ENCODE measurements at places on chromosomes 16 and 17.

- DNase-seq = no peak
These were observed 88.9 kb downstream of the C16orf78 start for GRCh38 chr16:49462362-49462988.

DNA sequence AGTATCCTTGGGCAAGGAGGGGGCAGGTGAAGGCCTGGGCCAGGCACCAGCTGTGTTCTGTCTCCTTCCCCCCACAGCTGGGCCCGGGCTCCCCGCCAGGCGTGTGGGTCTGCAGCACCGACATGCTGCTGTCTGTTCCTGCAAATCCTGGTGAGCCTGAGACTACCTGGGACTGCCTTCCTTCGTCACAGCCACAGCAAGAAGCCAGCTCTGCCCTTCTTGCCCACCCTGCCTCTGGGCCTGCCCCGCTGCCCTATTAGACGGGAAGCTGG, 12.3 kb downstream of the FCSK start:
- no peak for DNase-seq

GRCh38 chr16:22945361-22945760, 131.4 kb downstream of the HS3ST2 start:
- no peak for DNase-seq

- no peak for DNase-seq
These were observed 121.5 kb downstream of the KATNIP start for GRCh38 chr16:27671410-27671809.

- no peak for DNase-seq
These were observed 28.7 kb downstream of the KIAA0513 start for GRCh38 chr16:85056211-85056748.

DNA sequence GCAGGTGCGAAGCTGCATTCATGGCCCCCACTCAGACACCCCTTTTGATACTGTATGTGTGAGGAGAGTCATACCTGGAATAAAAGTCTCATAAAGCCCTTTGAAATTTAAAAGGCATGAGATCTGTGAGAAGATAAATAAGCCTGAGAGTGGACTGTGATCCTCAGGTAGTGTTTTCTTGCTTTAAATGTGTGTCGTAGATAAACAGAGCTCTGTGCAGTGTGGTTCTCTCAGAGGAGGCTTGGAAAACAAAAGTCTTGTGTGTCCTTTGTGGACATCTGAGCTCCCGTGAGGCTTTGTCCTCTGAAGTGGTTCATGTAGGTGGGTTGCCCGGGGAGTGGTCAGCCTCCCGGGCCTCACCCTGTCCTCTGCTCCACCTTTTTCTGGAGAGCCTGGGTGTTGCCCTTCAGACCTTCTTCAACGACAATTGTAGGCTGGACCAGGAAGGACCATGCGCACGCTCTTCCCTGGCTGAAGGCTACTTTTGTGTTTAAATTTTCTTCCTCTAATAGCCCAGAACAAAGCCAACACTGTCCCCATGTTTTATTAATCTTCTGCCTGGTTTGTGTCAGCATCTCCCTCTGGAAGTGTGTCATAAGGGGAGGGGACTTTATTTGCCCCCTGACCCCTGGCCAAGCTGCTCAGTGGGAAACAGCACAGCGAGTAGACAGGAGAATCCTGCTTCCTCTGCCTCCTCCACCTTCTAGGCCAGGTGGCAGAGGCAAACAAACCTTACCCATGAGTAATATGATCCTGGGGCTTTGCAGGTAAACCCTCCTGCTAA, 151.2 kb downstream of the MSI2 start:
- DNase-seq = no peak

DNA sequence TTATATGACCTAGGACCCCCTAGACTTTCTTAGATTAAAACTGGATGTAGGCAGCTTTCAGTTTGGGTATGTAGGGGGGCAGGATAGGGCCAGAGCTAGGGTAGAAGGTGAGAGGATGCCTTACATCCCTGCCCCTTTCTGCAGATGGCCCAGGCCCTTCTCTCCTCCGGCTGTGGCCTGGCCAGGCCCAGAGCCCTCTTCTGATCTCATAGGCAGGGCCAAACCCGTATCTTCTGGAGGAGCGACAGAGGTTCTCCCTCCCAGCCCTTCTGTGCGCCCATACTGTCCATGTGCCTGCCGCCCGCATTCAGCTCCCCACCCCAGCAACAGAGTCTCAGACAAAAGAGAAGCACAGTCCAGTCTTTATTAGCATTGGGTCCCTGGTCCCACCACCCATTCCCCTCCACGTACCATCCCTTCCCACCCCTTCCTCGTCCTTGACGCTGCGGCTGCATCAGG, 2.0 kb upstream of the TSPOAP1 start:
- DNase-seq = no peak

- no peak for DNase-seq
These were observed 84.4 kb upstream of the ZNF750 start for GRCh38 chr17:82924214-82924613.

- peak; percentile 8 for DNase-seq
These were observed 185.3 kb upstream of the CACNG3 start for GRCh38 chr16:24070851-24071250.

DNA sequence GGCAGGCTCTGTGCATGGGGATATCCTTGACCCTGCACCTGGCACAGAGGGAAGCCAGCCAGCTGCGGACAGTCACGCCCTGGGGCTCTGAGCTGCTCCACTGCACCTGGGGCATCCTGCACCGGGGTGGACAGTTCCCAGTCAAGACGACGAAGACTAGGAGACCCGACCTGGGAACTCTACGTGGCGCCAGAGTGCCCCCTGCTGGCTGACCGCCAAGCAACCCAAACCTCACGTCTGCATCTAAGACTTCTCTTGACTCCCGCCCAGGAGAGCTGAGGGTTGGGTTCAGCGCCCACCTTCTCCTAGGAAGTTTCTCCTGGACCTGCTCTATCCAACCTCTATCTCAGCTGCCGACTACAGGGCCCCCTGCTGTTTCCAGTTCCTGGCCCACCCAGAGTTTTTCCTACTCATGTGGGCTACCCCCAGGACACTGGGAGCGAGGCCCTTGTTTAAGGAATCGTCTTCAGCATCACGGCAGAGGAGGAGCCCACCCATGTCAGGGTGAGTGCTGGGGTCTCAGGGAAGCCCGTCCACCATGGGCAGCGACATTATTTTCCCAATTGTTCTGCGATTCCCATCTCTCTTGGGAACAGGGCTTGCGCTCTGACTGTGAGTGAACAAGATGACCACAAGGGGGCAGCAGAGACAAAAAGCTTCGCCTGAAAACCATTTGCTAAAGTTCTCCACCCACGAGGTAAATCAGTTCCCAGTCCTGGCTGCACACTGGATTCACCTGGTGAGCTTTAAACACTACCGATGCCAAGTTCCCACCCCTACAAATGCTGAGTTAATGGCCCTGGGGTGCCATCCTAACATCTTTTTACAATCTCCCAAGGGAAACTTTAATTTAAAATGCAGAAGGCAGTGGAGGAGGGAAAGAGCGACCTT, 29.3 kb downstream of the TLE7 start:
- peak; percentile 66 for DNase-seq

GRCh38 chr16:17131351-17131750, 339.4 kb downstream of the XYLT1 start:
- no peak for DNase-seq

DNA sequence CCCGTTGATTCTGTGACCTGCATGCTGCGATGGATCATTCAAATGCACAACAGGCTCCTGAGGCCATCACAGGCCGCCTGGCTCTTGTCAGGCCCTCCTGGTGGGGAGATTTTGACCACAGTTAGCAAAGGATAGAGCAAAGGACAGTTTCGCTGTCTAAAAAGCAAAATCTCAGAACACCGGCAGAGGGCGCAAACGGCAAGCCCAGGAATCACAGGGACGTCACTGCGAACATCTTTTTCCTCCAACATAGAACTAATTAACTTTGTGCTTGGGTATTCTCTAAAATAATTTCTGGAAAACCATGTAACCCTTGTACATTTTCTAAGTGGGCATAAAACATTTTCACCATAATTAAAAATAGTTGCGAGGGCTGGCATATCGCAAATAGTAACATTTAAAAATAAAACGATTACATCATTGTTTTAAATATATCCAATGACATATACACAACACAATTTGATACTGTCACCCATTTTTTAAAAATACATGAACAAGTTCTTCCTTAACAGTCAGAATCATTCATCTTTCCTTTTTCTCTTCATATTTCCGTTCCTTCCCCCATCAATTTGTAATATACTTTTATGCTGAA, 19.7 kb upstream of the SLC47A1 start:
- DNase-seq = peak; percentile 34

- DNase-seq = no peak
These were observed 4.0 kb downstream of the CTC1 start for GRCh38 chr17:8243827-8244226.

DNA sequence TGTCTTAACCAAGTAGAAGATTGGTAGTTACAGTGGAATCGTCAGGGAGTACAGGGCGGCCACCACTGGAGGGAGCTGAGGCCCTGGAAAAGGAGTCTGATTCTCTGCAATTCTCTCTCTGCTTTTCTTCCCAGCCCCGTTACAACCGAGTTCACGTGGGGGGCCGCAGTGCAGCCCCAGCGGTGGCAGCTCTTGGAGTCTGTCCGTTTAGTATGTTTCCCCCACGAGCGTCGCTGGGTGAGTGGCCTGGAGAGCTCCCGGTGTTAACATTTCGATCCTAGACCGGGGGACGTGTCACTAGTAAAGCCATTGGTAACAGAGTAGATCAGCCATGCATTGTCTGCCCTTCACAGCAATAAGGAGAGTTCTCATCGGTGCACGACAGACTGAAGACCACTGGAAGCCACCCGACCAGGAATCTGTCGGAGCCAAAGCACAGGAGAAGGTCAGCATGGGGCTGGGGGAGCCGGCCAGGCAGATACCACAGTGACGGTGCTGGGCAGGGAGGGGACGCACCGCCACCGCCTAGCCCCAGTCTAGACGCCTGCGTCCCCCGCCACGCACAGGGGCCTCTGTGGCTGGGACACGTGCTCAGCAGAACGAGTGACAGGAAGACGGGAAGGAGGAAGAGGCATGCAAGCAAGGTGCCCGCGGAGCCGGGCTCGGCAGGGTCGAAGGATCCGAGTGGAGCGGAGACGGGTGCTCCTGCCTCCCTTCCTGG, 15.7 kb downstream of the SLC16A3 start:
- DNase-seq = no peak

DNA sequence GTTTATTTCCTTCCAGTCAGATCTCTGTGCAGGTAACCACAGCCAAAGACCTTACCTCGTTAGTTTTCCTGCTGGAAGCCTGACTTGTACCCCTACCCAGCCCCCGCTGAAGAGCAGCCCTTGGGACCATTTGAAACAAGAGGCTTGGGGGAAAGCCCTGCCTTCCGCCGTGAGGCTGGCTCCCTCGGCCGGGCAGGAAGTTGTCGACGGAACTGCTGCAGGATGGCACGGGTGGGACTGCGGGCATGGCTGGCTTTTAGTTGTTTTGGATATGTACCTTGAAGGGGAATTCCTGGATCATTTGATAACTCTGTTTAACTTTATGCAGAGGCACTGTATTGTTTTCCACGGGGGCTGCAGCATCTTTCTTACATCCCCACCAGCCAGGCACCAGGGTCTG, 49.0 kb upstream of the ENDOV start:
- DNase-seq = no peak

GRCh38 chr17:39867084-39867879, 720 bp upstream of the ZPBP2 start:
- DNase-seq = peak; percentile 73

DNA sequence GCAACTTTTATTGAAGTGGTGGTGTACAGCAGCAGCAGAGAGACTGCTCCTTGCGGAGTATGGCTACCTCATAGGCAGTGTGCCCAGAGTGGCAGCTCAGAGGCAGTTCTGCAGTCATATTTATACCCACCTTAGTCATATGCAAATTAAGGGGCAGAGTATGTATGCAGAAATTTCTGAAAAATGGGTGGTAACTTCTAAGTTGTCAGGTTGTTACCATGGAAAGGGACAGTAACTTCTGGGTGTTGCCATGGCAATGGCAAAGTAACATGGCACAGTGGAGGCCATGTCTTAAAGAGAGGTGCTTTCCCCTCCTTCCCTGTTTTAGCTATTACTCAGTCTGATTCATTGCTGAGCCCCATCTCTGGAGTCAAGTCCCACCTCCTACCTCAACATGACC, 53.4 kb downstream of the MEOX1 start:
- DNase-seq = no peak

- no peak for DNase-seq
These were observed 26.4 kb upstream of the CD300E start for GRCh38 chr17:74649909-74650308.

- no peak for DNase-seq
These were observed 218.7 kb downstream of the CEP112 start for GRCh38 chr17:65973237-65973636.

DNA sequence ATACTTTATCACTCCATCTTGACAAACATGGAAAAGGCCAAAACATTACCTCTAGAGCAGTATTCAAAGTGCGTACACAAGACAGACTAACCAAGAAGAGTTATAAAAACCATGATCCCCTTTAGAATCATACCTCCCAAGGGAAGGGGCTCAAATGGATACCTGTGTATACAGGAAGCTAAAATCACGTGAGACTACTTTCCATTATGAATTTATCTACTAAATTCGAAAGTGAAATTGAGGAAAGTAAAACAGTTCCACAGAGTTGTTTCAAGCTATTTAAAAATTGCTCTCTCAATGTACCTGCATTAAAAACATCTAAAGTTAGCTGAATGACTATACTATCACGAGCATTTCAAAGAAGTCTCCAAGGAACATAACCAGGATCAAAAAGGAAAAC, 32.7 kb downstream of the AP1G1 start:
- DNase-seq = no peak

GRCh38 chr17:40290629-40291280, 3.1 kb downstream of the CDC6 start:
- peak; percentile 81 for DNase-seq
